GM12891 (cell line): ENCODE measurements at places on chromosomes 2 and 18.

DNA sequence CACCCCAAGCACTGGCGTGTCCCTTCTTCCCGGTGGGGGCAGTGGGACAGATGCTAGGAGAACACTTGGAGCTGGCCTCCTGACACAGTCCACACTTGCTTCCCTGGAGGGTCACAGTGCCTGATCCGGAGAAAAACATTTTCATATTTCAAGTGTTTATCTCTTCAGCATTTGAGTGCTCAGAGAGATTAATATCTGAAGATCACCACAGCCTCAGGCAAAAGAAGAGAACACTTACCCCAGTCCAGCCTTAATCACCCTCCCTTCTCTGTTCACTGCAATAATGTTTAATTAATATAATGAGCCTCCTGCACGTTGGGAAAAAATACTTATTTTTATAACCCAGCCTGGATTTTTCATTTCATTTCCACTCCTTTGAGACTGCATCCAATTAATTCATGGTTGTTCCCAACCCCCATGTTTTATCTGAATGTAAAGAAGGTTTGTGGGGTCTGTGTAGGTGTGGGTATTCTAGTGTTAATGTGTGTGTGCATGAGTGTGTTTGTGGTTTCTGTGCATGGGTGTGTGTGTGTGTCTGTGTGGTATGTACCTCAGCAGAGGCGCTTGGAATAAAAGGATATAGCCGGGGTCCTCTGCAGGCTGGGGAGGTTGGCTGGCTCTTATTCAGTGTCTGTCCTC lies 72.1 kb downstream of the NRP2 start:
- no peak for DNase-seq

GRCh38 chr2:149828520-149829210 lies 241.1 kb upstream of the MMADHC start:
- DNase-seq: no peak

DNA sequence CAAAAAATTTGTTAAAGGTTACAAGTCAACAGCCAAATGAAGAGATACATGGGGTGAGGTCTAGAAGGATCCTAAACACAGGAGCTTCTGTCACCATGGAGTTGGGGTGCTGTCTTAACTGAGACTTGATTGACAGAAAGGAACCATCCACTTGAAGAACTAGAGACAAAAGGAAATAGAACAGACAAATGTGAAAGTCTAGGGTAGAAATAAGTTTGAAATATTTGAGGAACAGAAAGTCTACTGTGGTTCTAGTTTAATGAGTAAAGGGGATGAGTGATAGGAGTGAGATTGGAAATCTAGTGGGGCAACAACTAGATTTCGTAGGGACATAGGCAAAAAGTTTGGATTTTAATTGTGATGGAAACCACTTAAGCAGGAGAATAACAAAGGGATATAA lies 18.7 kb downstream of the RBBP8 start:
- no peak for DNase-seq

DNA sequence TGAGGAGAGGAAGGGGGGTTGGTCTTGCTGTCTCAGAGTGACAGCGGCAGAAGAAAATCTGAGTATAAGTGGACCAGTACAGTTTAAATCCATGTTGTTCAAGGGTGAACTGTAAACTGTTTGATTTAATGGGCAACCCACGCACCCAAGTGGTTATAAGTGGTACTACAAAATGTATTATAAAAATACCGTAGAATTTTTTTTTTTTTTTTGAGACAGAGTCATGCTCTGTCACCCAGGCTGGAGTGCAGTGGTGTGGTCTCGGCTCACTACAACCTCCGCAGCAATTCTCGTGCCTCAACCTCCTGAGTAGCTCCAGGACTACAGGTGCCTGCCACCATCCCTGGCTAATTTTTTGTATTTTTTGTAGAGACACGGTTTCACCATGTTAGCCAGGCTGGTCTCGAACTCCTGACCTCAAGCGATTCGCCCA lies 2.1 kb upstream of the CHCHD5 start:
- DNase-seq: no peak

GRCh38 chr2:120875431-120875830 lies 139.8 kb downstream of the GLI2 start:
- no peak for DNase-seq

- DNase-seq: no peak
Observed at GRCh38 chr2:73013936-73014335, 57.6 kb downstream of the SFXN5 start.

GRCh38 chr2:128781166-128781565 lies 462.5 kb upstream of the HS6ST1 start:
- no peak for DNase-seq

DNA sequence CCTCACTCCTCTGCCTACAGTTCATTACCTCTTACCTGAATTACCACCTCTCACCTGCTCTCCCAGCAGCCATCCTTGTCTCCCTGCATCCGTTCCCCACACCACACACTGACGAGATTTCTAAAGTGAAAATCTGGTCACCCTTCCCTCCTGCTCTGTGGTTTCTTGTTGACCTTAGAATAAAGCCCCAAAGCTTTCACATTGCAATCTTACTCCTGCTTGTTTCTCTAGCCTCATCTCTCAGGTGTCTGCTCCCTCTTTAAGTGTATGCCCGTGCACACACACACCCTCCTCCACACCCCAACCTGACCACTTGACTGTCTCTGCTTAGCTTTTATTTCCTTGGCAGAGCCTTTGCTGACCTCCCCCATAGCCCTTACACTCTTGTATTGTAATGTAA lies 122.0 kb upstream of the SKOR2 start:
- no peak for DNase-seq

GRCh38 chr2:219298759-219299371 lies 10.3 kb downstream of the PTPRN start:
- DNase-seq: peak; percentile 90

DNA sequence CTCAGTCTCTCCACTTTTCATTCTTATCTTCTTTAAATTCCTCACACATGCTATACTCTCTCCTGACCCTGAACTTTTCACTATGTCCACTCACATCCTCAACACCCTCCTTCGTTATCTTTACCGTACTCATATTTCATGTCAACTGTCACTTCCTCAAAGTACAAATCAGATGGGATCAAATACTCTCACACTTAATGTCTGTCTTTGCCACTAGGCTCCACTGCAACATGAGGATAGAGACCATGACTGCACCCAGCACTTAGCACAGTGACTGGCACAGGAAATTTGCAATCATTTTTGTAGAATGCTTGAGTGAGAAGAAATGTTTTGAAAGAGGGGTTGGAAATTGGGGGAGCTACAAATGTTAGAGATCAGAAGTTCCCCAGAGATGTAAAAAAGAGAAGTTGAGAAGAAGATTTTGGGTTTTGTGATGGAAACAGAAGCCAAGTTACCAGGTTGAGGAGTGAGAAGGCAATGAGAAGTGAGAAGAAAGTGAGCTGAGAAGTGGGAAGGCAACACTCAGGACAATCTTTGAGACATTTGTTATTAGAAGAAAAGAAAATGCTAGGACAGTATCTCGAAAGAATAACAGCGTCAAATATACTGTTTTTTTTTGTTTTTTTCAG lies 87.0 kb downstream of the CCDC141 start:
- no peak for DNase-seq

- no peak for DNase-seq
Observed at GRCh38 chr2:127612111-127612822, 33.7 kb upstream of the GPR17 start.

GRCh38 chr2:231294571-231295362 lies 96.3 kb downstream of the ARMC9 start:
- no peak for DNase-seq

DNA sequence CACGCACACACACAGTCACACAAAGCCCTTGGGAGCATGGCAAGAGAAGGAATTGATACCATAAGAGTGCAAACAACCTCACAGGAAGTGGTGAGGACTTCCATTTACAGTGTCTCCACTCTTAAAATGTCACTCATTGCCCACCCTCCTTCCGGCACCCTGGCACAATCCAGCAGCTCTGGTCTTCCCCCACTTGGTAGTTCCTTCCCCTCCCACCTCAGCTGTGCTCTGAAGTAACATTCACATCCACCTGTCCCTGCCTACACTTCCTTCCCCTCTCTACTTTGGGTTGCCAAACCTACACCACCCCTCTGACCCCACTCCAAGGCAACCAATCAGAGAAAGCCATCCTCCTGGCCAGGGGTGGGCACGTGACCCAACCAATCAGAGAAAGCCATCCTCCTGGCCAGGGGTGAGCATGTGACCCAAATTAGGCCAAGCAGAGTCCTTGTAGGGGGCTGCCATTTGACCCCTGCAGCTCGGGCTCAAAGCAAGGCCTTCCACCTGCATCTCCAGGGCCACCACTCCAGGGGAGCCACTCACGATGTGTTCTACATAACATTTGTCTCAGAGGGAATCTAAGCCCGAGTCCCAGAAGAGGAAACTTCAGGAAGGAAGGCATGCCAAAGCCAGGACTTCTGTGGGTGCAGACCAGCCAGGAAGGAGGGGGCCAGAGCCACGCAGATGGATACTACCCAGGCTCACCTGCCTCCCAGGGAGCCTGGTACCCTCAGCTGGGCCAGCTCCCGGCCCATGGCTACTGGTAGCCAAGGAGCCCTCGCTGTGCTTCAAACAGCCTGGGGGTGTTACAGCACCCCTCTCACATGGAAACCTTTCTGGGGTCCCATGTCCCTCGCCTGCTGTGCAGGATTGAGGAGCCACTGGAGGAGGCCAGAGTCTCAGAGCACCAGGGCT lies 21.2 kb downstream of the CYP26B1 start:
- DNase-seq: no peak

GRCh38 chr2:197216361-197216979 lies 94.1 kb downstream of the ANKRD44 start:
- no peak for DNase-seq

DNA sequence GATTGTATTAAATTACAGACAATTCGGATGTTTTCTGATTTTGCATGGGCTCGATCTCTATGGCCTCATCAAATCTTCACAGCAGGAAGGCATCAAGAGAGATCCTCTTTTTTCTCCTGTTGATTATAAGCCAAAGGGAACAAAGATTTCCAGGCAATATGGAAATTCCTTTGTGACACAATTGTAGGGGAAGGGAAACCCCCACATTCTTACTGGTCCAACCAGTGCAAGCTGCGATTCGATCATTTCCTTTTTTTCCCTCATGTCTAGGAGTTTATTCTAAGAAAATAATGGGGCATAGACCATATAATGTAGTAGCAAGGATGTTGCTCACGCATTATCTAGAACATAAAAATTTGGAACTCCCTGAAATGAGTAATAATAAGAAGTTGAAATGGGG lies 87.7 kb downstream of the LYPD6 start:
- no peak for DNase-seq

- DNase-seq: no peak
Observed at GRCh38 chr2:196486146-196486545, 153.4 kb upstream of the CCDC150 start.

DNA sequence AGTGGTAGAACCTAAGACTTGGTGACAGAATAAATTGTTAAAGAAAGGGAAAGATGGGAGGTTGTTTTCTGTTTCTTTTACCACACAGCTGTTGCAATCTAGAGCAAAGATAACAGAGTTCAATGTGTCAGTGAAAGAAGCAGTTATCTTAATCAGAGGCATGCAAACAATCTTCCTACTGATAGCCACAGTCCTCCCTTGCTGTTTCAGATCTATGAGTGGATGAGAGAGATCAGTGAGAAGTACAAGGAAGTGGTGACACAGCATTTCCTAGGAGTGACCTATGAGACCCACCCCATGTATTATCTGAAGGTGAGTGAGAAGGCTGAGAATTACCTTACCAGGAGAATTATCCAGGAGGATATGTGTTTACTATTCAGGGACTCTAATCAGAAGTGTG lies 15.9 kb downstream of the CPO start:
- no peak for DNase-seq

- DNase-seq: no peak
Observed at GRCh38 chr2:224659714-224660113, 56.5 kb downstream of the CCDC195 start.

- DNase-seq: no peak
Observed at GRCh38 chr18:12321333-12321732, 13.3 kb downstream of the TUBB6 start.

GRCh38 chr2:222862106-222862908 lies 1.5 kb downstream of the ACSL3 start:
- DNase-seq: no peak

DNA sequence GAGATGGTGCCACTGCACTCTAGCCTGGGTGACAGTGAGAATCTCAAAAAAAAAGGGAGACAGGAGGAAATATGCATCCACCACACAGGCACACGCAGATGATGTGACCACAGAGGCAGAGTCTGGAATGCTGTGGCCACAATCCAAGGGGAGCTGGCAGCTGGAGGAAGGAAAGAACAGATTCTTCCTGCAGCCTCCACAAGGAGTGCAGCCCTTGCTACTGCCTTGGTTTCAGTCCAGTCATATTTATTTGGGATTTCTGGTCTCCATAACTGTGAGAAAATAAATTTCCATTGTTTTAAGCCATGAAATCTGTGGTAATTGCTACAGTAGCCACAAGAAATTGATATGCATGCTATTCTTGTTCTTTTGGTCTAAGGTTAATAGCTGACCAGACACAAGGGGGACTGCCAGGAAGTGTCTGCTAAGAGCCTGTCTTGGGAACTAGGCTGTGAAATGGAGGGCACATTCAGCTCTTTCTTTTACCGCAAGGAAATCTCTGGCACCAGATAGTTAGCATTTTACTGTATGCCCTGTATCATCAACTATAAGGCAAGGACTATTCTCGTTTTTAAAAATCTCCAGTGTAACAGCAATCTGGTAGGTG lies 133.1 kb upstream of the SEC11C start:
- DNase-seq: no peak

GRCh38 chr2:109016376-109016775 lies 27.4 kb upstream of the EDAR start:
- no peak for DNase-seq

DNA sequence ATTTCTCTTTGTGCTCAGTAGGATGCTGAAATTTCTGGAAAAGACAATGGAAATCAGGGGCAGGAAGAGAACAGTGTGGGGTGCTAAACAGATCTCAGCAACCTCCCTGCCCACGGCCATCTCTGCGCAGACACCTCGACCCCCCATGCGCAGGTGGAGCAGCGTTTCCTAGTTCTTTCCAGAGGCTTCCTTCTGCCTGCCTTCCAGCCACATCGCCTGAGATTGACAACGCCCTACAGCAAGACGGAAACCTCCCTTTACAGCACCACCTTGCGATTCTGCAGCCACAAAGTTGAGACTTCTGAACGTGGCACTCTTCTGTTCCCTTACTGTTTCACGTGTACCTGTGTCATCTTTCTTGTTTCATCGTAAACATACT lies 31.4 kb upstream of the CASP8 start:
- no peak for DNase-seq

DNA sequence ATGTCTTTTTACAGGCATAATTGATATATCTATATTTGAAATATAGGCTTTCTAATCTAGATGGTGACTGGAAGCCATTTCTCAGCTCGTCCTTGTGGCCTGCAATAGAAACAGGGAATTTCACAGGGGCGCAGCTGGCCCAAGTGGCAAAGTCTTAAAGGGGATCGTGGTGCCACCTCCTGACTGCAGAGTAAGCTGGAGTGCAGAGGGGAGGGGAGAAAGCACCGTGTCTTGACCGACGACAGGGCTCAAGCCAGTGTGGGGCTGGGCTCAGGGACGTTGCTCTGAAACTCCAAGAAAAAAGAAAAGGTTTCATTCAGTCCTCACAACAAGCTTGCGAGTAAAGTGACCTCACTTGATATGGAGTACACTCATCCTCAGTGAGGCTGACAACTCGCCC lies 255.1 kb downstream of the DCDC2C start:
- DNase-seq: no peak

- no peak for DNase-seq
Observed at GRCh38 chr2:230643576-230644291, 68.9 kb upstream of the CAB39 start.

GRCh38 chr18:43161528-43161927 lies 46.0 kb upstream of the RIT2 start:
- no peak for DNase-seq

GRCh38 chr2:3185256-3185655 lies 192.4 kb downstream of the EIPR1 start:
- DNase-seq: no peak

- peak; percentile 13 for DNase-seq
Observed at GRCh38 chr2:159968279-159968900, 94.0 kb downstream of the PLA2R1 start.
